ENCODE measurements at places on chromosomes 3 and 15.

DNA sequence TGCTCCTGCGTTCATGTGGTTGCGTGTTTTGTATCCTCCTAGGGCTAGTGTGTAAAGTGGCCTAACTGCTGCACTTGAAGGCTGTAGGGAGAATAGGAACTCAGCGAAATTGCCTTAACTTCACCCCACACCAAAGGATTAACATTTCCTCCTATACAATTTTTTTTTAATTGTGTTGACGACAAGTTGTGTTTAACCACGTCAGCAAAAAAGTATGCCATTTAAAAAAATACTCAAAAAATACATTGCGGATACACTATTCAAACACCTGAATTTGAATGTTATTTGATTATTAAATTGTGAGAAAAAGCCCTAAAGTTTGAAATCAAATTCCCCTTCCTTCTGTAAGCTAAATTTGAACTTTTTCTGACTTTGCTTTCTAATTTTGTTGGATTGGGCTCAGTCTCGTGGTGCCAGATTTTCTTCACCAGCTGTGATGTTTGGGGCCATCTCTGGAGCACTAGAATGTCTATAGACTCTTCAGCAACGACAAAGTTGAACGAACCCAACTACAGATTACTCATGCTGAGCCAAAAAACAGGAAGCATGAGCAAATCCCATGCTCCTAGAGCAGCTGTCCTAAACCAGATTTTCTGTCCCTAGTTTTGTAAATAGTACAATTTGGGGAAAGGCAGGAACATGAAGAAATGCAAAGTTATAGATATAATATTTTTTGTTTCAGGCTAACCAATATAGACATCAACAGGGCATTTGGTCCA lies 8.1 kb upstream of the SLC9A9 start:
- DNase-seq, result no peak

GRCh38 chr3:69474186-69474585 lies 88.3 kb upstream of the FRMD4B start:
- DNase-seq, result no peak

- no peak for DNase-seq
Observed at GRCh38 chr15:51299187-51300015, 39.0 kb downstream of the CYP19A1 start.

DNA sequence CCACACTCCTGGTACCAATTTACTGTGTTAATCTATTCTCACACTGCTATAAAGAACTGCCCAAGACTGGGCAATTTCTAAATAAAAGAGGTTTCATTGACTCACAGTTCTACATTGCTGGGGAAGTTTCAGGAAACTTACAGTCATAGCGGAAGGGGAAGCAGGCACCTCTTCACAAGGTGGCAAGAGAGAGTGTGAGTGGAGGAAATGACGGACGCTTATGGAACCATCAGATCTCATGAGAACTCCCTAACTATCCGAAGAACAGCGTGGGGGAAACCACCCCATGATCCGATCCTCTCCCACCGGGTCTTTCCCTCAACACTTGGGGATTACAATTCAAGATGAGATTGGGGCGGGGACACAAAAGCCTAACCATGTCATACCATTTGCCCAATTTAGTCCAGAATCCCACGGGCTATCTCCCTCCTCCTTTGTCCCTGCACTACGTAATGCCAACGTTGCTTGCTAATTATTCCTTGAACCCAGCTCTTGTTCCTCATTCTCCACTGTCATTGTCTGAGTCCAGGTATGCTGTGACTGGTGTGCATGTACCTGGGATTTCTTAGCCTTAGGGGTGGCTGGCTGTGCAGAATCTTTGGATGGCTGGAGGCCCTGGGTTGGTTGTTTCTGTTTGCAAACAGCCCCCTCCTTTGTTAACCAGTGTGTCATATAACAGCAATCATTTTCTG lies 3.4 kb downstream of the PIGZ start:
- no peak for DNase-seq

GRCh38 chr3:32825601-32826375 lies 8.0 kb downstream of the TRIM71 start:
- DNase-seq, result no peak

Data from stimulated activated CD4-positive, alpha-beta T cell treated with anti-CD3 and anti-CD28 coated beads, Interleukin-12 subunit alpha, Interleukin-12 subunit beta, amount 100 ng/mL, for 24 hours (primary cell).